Stimulated activated CD8-positive, alpha-beta memory T cell treated with anti-CD3 and anti-CD28 coated beads, Interleukin-15, amount 100 ng/mL, for 1 hour (primary cell): ENCODE measurements at places on chromosomes 3 and 15.

- no peak for DNase-seq
Measured at GRCh38 chr3:45029661-45030060, 3.6 kb downstream of the CLEC3B start.

DNA sequence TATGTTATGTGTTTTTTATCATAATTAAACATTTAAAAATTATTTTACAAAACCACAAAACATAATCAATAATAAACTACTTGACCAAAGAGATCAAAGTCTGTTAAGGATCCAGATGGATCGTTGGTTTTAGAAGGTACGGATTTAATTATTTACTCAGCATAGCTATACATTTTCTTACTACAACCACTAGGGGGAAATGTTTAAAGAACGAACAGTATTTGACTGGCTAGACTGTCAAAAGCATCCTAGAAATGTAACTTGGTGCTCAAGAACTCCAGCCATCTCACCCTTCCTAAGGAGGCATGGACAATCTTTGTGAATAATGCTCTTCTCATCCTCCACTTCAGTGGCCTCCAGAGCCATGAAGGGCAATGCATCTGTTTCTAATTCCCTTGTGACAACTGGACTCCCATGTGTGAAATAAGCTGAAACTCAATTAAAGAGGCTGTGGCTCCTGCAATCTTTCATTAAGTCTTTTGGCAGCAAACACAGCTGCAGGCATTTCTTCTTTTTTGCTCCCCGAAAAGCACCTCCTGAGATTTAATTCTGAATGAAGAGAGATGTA is 94.7 kb upstream of the TUSC7 start:
- DNase-seq: no peak

DNA sequence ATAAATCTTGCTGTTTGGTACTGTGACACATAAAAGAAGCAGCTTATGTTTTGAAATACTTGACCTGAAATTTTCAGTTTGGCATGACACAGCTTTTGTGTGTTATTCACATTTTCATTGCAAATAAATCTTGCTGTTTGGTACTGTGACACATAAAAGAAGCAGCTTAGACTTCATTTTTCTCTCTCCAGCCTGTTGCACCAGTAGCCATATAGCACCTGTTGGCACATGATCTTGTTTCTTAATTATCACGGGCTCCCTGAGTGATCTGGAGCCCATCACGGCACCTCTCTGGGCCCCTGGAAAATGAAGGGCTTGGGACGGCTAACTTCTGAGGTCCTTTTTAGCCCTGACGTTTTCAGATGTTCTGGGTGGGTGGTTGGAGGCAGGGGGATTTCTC is 77.4 kb upstream of the SLCO3A1 start:
- no peak for DNase-seq

DNA sequence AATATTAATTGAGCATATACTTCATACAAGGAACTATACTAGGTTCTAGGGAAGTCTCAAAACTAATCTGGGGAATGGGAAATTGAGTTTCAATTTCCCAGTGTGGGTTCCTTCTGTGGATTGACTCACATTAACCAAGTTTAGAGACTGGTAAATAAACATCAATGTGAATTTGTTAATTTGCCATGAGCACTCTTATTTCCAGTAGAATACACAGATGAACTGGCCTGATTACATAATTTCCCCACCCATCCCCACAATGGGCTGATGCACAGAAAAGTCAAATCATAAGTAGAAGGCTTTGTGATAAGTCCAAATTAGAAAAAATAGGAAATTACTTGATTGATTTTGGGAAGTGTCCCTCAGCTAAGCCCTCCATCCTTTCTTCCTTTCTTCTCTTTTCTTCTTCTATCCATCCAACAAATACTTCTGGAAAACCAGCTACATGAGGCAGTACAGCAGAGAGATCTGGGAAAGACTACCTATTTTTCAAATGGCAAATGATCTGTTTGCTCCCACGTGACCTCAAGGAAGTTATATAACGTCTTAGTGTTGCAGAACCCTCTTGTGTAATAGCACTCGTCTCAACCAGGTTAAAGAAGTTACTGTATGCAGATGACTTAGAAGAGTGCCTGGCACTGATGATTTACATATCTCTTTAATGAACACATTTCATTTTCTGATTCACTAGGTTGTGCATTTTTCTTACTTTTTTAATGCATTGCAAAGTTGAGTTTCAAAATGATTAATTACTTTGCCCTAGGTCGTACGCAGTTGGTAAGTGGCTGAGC is 312.3 kb downstream of the SV2B start:
- DNase-seq: no peak

- no peak for DNase-seq
Measured at GRCh38 chr3:119912220-119912619, 130.3 kb downstream of the NR1I2 start.

DNA sequence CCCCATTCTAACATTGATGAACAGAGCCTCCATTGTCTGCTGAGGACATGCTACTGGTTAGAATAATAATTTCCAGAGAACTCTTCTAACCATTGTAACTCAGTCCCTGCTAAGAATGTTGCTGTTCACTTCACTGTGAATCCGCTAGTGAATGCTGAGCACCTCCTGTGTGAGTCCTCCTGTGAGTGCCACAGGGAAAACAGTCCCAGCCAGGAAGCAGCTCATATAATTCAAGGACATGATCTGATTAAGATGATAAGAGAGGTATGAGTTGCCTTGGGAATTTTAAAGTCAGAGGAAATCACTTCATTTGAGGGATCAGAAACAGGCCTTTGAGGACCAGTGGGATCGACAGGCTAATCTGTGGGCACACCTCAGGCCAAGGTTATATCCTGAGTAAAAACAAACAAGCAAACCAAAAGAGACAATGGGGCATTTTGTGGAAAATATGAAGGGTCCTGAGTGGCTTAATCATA is 33.9 kb upstream of the GPR160 start:
- no peak for DNase-seq

DNA sequence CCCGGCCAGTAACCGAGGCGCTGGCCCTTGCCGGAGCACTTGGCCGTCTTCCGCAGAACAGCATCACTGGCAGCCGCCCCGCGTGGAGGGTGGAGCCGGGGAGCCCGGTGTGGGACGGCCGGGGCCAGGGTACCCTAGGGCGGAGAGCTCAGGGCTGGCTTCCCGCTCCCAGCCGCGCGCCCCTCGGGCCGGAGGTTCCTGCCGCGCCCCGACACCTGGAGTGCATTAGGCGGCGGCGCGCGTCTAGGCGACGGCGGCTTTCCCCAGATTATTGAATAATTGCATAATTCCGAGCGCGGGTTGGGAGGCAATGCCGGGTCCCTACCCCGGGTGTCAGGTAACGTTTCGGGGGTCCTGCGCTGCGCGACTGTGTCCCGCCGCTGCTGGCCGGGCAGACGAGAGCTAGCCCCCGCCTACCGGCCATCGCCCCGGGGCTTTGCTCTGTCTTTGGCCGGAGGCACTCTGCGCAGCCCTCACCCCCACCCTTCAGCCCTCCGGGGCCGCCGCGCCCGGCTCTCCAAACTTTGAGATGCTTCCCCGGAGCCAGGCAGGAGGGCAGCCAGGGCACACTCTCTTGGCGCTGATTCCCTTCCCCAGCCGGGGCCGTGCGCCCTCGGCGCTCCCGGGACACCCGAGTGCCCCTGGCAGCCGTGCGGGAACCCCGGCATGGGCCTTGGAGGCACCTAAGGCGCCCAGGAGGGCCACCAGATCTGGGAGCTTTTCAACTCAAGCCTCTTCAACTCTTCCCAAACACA is 749 bp downstream of the ITGA11 start:
- DNase-seq: no peak

- DNase-seq: no peak
Measured at GRCh38 chr3:4687167-4687566, 194.0 kb downstream of the ITPR1 start.

- no peak for DNase-seq
Measured at GRCh38 chr3:36945333-36945980, 603 bp upstream of the TRANK1 start.

DNA sequence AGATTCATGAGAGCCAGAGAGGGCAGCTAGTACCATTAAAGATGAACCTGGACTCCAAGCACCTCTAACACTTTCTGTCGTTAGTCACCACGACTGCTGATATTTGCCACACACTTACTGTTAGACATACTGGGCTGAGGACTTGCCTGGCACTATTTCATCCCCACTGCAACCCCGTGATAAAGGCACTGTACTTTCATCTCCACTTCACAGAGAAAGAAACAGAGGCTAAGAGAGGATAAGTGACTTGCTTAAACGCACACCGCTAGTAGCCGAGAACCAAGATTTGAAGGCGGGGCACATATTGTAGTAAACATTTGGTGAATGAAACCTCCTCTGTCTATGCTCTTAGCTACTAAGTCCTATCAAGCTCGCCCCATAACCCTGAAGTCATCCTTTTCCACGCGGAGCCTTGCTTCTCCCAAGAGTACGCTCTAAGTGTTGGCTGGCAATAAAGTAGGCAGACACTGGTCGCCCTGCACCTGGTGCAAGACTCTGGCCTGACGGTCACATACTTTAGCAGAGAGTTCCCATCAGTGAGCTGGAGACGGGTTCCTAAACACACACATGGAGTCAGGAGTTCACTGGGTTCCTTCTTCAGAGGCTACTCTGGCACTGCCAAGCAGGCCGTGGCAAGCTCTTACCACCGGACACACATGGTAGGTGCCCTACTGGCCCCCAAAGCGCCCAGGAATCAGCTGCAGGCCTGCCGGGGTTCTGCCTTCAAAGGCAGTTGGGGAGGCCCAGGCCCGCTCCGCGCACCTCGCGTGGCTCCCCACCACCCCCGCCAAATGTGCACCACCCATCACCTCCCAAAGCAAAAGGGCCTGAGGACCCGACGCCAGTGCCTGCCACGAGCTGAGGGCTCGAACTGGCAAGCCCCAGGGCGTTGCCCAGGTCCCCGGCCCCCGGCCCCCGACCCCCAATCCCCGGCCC is 951 bp downstream of the POMGNT2 start:
- no peak for DNase-seq

DNA sequence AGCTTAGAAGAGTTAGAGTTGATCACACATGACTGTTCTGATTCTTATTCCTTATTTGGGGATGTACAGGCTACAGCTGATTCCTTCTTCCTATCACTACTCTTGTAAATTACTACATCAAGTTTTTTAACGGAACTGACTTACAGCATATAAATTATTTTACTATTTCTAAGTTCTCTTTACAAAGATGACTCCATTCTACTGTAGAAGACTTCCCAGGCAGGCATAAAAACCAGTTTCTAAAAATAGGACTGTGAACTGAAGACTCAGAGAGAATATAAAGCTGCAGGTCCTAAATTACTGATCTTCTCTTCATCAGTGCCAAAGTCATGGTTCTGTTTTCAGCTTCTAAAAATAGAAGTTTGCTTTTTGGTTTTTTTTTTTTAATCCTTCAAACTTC is 38.9 kb downstream of the ANO10 start:
- DNase-seq: no peak

DNA sequence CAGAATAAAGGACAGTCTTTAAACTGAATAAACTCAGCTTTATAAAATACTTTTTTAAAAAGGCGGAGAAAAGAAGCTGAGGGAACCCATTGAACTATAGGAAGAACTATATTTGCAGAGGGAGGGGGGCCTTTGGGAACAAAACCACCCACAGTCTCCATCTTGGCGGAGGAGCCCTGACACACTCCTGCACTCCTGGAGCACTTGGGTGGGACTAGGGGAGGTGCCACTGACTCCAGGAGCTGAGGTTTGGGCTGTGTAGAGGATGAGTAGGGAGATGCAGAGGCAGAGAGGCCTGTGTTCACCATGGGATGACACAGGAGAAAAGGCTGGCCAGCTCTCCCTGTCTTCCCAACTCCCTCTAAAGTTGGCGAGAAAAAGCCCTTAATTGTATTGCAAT is 35.8 kb downstream of the IFT122 start:
- no peak for DNase-seq

- DNase-seq: no peak
Measured at GRCh38 chr15:93274257-93274656, 185.2 kb upstream of the RGMA start.

DNA sequence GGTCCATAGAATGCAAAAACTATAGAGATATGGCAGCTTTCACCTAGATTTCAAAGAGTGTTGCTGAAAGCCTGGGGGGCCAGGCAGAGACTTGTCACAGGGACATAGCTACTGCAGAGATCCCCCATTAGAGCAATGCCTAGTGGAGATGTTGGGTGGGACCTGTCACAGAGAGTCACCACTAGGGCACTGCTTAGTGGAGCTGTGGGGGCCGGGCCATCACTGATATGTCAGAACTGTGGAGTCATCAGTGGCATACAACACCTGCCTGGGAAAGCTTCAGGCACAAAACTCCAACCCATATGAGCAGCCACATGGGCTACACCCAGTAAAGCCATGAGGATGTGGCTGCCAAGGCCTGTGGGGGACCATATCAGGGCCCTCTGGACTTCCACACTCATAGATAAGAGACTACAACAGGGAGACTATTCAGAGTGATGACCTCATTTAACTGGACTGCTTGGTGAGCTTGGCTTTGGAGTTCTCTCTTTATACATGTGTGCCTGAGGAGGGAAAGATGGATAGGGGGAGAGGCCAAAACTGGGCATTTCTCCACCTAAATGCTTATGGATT is 176.3 kb downstream of the ZNF621 start:
- no peak for DNase-seq

- no peak for DNase-seq
Measured at GRCh38 chr3:71724584-71725270, 475 bp downstream of the EIF4E3 start.

GRCh38 chr3:119428538-119428937 is 34.9 kb downstream of the TMEM39A start:
- DNase-seq: no peak

GRCh38 chr3:130834476-130834875 is 59.4 kb upstream of the ATP2C1 start:
- DNase-seq: no peak

DNA sequence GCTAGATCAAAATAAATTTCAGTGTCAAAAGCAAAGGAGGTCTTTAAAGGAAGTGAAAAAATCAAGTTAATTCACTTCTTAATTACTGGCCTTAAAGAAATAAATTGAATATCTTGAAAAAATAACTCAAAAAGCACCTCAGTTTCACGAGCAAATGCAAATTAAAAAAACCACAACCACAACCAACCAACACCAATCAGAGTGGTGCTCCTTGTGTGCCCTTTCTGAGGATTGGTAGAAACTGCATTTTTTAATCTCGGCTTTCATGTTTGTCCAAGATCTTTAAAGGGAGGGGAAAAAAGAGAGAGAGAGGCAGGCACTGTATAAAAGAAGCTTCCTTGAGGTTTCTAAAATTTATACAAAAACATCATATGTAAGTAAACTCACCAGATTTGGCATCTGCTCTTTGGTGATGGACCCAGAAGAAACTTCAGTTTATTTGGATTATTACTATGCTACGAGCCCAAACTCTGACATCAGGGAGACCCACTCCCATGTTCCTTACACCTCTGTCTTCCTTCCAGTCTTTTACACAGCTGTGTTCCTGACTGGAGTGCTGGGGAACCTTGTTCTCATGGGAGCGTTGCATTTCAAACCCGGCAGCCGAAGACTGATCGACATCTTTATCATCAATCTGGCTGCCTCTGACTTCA is at the start of gene GPR15:
TSS of gene GPR15 (plus strand) at position 357 of the 653 bp plus-strand sequence. CDS start at position 413, 56 bp downstream.
- DNase-seq: no peak

GRCh38 chr3:46673151-46674030 is 20.1 kb downstream of the ALS2CL start:
- DNase-seq: no peak

DNA sequence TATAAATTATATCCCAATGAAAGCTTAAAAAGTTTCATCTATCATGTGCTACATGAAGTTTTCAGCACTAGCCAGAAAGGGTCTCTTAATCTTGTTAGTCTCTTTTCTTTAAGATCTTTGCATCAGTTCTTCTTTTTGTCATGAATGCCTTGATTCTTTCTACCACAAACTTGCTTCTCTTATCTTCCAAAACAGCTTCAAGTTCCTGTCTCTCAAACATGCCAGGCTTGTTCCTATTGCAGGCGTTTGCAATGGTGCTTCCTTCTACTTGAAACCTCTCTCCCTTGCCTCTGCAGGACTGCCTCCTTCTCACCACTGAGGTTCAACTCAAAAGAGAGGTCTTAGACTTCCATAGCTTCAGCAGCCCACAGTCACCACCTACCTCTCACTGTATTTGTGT is 104.3 kb upstream of the FRMD4B start:
- DNase-seq: no peak
